ENCODE measurements at places on chromosomes 4 and X.

DNA sequence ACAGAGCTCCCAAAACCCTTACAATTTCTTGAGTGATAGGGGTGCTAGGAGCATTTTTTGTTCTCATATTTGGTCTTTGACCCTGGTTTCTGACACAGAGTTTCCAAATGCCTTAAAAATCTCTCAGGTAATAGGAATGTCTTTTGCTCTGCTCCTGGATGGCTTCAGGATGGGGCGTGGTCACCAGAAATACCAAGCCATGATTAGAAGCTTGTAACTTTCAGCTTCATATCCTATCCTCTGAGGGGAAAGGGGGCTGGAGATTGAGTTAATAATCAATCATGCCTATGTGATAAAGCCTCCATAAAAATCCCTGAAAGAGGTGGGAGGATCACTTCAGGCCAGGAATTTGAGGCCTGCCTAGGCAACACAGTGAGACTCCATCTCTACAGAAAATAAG lies 34.6 kb upstream of the IL9R start:
- no peak for DNase-seq

DNA sequence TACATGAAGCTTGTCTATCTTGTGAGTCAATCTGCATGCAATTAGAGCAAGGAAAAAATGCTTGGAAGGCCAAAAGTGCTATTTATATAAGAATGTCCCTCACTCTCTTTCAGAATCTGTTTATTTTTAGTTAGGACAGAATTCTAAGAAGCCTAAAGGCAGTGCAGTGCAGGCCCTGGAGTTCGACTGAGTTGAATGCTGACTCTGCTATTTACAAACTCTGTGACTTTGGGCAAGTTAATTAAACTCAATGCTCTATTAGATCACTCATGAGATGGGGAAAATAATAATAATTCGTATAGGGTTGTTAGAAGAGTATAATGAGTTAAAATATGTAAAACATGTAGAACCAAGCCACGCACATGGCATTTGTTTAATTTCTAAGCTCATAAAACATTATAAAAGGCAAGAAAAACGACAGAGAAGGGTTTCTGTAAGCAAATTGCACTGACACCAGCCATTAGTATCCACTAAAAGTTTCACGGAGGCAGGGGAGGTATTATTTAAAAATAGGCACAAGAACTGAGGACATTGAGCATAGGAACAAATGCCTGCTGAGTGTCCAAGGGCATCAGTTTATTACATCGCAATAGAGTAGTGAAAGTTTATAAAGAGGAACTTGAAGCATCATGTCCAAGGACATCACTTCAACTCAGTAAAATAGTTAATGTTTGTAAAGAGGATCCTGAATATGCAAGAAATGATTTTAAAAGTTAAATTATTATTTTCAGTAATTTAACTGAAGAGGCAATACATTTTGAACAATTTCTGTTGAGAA lies 115.0 kb upstream of the INPP4B start:
- DNase-seq, result no peak

GRCh38 chr4:39568805-39569204 lies 41.6 kb upstream of the UGDH start:
- DNase-seq, result no peak

- no peak for DNase-seq
Measured at GRCh38 chrX:131845201-131845600, 177.9 kb upstream of the STK26 start.

DNA sequence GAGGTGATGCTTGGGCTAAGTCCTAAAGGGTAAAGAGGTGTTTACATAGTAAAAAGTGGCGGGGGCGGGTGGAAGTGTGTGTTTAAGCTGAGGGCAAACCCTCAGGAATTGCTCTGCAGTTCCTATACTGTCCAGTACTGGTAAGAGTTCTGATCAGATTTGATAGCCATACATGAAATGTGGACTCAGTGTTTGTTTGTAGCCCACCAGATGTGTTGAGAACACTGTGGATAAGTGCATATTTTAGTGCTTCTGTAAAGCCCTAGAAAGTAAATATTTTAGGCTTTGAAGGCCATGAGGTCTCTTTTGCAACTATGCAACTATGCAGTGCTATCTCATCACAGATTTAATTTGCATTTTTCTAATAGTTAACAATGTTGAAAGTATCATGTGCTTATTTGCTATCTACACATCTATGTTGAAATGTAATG lies 80.7 kb upstream of the EOLA2 start:
- DNase-seq, result no peak

DNA sequence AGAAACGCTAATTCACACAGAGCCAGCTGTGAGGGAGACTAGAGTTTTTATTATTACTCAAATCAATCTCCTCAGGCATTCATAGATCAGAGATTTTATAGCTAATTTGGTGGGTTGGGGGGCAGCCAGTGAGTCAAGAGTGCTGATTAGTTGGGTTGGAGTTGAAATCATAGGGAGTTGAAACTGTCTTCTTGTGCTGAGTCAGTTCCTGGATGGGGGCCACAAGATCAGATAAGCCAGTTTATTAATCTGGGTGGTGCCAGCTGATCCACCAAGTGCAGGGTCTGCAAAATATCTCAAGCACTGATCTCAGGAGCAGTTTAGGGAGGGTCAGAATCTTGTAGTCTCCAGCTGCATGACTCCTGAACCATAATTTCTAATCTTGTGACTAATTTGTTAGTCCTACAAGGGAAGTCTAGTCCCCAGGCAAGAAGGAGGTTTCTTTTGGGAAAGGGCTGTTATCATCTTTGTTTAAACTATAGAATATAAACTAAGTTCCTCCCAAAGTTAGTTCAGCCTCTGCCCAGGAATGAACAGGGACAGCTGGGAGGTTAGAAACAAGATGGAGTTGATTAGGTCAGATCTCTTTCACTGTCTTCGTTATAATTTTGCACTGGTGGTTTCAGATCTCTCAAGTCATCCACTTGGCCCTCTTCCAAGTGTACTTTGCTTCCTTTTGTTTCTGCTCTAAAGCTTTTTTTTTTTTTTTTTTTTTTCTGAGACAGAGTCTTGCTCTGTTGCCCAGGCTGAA lies 5.4 kb upstream of the NAA11 start:
- DNase-seq, result no peak

GRCh38 chr4:137609718-137610430 lies 77.6 kb upstream of the PCDH18 start:
- no peak for DNase-seq

DNA sequence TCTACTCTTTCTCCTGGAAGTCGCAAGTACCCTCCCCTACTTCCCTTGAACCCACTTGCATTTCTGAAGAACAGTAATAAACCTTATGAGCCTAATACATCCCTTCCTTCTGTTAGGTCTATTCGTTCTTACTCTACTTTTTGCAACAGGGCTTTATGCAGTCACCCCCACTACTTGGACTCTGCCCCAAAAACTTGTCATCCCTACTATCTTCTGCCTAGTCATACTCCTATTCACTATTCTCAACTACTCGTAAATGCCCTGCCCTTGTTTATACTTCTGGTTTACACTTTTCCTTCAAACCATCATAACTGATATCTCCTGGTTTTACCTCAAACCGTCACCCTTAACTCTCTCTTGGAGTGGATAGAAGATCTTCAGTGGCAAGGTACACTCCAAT lies 55.2 kb upstream of the SLIT2 start:
- DNase-seq, result no peak

- DNase-seq, result peak; percentile 92
Measured at GRCh38 chr4:170026253-170027021, at the start of gene MFAP3L. MFAP3L (minus strand) TSS chr4:170026395; CDS start chr4:170005877, 20,518 bp downstream.

DNA sequence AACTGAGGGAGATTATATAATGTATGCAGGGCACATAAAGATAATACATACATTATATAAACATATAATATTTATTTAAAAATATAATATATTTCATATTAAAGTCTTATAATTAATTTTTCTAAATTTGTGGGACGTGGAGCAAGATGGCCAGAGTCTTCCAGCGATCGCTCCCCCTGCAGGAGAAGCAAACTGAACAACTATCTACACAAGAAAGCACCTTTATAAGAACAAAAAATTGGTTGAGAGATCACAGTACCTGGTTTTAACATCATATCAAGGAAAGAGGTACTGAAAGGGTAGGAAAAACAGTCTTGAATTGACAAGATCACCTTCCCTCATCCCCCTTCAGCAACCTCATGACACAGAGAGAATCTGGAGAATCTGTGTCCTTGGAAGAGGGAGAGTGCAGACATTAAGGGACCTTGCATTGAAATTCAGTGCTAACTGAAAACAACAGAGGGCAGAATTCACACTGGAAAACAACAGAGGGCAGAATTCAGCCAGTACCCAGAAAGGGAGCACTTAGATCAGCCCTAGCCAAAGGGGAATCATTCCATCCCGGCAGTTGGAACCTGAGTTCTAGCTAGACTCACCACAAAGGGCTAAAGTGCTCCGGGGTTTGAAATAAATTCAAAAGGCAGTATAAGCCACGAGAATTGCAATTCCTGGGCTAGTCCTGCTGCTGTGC lies 262.5 kb upstream of the NDST3 start:
- DNase-seq, result no peak

DNA sequence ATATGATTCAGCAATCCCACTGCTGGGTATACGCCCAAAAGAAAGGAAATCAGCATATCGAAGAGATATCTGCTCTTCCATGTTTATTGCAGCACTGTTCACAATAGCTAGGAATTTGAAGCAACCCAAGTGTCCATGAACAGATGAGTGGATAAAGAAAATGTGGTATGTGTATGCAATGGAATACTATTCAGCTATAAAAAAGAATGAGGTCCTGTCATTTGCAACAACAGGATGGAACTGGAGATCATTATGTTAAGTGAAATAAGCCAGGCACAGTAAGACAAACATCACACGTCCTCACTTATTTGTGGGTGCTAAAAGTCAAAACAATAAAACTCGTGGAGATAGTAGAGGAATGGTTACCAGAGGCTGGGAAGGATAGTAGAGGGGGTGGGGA lies 153.8 kb upstream of the LEF1 start:
- no peak for DNase-seq

DNA sequence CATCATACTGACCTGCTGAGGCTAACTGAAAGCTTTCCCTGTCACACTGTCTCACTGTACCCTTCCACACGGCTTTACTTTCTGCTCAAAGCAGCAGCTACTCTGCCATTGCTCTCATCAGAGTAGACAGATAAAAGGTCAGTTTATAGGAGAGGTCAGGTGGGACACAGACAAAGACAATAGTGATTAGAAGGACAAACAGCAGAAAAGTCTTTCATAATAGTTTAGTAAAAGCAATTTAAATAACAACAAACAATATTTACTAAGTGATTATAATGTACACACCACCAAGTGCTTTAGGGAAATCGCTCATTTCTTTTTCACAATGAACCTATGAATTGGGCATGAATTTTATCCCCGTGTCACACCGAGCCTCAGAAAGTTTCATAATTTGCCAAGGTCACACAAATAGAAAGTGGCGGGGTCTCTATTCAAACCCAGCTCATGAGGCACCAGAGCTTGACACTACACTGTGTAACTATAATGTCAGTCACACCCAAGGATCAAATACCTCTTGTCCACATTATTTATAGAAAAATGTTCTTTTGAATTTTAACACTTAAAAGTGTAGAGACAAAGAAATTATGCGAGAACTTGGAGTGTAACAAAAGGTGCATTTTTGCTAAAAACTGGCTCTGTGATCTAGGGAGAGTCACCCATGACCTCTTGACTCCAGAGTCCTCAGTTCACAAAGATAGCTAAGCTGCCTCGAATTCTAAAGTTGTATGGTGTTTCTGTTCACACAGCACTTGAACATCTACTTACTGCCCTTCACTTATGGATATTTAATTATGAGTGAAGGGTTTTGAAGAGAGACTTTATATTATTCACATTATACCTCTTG lies 24.5 kb upstream of the SORBS2 start:
- DNase-seq, result no peak

DNA sequence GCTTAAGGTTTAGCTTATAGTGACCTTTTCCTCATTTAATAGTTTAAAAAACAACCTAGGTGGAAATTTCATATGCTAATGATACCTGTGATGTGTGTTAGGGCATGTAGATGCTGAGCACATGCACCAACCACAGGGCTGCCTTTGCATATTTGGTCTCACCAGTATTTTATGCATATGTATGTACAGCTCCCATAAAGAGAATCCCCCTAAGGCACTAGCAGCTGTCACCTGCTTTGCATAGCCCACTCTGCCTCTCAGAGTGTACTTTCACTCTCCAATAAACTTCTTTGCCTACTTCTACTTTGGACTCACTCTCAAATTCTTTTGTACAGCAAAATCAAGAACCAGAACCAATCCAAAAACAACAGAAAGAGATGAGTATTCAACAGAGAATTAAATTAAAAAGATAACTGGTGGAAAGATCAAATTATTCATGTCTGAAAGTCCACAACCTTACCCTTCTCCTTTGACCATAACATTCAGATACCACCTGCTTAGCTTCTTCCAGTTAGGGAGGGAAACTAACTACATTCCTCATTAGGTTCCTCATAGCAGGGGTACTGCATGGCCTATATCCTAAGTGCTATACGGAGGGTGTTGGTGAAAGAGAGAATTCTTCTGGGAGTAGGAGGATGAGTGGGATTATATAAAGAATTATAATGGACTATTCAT lies 250.5 kb downstream of the STPG2 start:
- DNase-seq, result no peak

DNA sequence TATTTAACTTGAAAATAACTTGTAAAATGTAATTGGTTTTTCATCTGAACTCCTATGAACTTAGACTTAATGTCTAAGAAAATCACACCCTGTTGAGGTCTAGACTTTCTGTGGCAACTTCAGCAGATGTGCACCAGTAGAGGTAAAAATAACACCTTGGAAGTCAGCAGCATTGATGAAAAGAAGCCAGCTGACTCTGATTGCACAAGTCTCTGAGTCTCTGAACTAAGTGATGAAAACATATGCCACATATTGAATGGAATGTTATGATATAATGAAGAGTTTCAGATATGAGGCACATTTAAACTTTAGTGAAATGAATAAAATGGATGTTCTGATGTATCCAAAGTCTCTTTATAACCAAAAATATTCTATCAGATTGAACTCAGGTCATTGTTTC lies 155.4 kb downstream of the GPM6A start:
- no peak for DNase-seq

GRCh38 chr4:112889199-112889598 lies 160.3 kb upstream of the ANK2 start:
- DNase-seq, result no peak

DNA sequence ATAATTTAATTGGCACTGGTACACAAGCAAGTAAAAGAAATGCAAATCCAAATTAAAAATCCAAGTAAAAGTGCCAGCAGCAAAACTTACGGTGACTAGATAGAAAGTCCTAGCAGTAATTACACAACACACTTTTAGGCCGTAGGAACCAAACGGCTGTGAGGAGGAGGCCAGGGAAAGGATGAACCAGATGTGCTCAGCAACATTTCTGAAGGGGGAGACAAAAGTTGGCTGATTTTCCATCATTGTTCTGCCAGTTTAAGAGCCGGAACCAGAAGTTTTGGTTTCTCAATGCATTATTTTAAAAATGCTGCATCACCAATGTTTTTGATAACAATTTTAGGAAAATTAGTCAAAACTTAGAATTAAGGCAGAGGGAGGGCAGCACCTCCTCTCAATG lies 68.7 kb upstream of the ENPP6 start:
- no peak for DNase-seq
